Fibroblast of mammary gland (primary cell): ENCODE measurements at places on chromosomes 3 and 15.
A peak's percentile ranks its signal among the peaks of the same experiment; 100 is the strongest.

DNA sequence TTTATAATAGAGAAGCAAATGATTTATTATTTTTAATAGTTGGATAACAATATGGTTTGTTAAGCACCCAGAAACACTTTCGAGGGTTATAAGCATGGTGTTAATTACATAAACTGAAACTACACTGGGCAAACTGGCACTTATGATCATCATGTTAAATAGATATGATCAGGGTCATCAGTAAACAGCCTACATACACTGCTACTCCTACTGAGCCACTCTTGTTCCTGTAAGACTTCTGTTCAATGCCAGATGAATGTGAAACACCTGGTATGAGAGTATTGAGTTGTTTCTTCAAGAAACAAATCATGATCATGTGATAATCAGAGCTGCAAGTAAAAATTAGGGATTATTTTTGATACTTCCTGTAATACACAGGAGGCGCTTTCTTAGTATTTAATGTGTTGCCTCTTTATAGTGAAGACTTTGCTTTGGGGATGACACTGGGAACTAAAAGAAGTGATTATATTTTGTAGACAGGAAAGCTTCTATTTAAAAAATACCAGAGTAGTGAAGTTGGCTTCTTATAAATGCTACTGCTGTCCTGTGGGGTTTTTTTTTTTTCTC lies 32.3 kb upstream of the UTS2B start:
- no peak for DNase-seq

GRCh38 chr3:159634483-159634882 lies 354.2 kb upstream of the IL12A start:
- DNase-seq = peak; percentile 25

DNA sequence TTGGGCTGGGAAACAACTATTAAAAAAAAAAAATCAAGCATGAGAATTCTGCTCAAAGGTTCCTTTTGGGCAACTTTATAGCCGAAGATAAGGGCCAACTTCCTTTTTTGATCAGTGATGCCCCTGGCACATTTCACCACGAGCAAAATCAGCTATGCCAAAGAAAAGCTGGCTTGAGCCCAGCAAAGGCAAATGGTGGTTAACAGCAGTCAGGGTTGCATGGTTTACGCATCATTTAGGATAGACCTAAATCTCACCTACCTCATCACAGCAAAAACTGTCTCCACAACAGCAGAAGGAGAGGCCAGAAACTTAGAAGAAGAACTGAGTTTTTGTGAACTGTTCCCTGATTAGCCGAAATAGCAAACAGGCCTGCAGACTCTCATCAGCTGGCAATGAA lies 220.1 kb upstream of the CDIN1 start:
- no peak for DNase-seq

GRCh38 chr3:101940521-101941317 lies 91.4 kb downstream of the NFKBIZ start:
- peak; percentile 96 for DNase-seq

DNA sequence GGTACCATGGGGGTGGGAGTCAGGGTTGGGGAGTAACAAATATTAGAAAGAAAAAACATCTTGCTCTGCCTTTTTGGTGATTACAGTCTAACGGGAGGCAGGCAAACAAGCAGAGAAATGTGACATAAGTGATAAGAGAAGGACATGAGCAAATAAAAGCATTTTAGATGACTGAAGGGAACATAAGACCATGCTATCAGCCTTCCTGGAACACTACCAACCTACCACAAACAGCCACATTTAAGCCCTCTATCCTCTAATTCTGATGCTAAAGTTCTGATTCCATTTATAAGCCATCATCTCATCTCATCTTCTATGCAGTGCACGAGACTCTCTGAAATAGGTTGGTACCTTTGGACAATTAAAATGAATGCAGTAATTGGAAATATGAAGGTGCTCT lies 243.4 kb upstream of the P2RY1 start:
- DNase-seq = no peak

DNA sequence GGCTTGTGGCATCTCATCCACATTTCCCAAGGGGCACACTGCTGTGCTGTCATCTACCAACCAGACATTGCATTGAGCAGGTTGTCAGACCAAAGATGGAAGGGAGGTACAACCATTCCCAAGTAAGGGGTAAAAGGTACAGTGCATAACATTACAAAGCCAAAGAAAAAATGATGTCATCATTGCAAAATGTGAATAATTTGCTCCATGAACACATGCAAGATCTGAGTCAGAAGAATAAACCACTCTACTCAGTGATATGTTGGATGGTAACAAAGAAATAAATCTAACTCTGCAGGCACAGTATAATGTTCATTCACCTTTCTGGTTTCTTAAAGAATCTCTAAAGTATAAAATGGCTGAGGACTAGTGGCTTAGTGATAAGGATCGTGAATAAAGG lies 202.7 kb downstream of the MAGI1 start:
- peak; percentile 63 for DNase-seq

- DNase-seq = no peak
Observed at GRCh38 chr15:95503640-95504225, 826.8 kb upstream of the NR2F2 start.

GRCh38 chr15:89905846-89906378 lies 6.8 kb downstream of the ARPIN start:
- DNase-seq = no peak

DNA sequence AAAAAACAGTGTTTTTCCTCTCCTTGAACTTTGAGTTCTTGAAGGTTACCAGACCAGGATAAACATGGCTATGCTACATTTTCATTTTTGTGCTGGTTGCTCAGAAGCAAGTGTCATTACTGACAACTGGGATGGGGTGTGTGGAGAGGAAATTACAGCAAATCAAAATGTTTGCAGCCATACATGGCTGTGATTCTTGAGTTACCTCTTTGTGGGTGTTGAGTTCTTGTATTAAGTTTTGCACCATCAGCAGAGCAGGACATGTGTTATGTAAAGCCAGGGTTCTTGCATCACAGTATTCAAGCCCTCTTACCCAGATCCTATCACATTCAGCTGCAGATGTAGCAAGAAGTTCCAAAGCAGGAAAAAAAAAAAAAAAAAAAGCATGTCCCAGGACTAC lies 53.9 kb upstream of the ATOSA start:
- peak; percentile 73 for DNase-seq

- no peak for DNase-seq
Observed at GRCh38 chr15:69849232-69849610, 248.5 kb downstream of the TLE3 start.

GRCh38 chr3:101936419-101937356 lies 87.4 kb downstream of the NFKBIZ start:
- peak; percentile 92 for DNase-seq

GRCh38 chr3:17581421-17582080 lies 160.9 kb downstream of the TBC1D5 start:
- peak; percentile 66 for DNase-seq

DNA sequence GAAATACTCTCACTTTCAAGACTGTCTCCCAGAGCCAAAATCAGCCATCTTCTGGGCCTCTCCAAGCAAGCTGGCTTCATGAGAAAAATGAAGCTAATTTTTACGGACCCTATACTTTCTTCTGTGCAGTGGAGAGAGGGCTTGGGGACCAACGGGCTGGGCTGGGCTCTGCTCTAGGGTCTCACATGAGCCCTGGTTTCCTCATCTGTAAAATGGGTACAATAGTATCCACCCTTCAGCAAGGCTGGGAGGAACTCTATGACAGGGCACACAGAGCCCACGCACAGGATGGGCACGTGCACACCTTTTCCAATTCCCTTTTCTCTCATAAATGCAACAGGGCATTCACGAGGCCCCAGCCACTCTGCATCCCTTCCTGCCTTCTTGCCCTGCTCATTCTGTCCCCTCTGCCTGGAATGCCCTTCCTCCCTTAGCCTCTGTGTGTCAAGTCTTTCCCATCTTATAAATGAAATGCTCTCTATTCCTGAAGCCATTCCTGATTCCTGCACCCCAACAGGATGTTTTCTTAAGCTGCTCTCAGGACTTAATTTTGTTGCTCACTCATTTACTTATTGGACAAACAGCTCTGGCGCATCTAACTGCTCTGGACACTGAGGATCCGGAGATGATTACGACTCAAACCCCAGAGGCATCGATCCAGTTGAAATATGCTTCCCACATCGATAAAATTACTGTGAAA lies 32.9 kb upstream of the SEC13 start:
- DNase-seq = peak; percentile 18

DNA sequence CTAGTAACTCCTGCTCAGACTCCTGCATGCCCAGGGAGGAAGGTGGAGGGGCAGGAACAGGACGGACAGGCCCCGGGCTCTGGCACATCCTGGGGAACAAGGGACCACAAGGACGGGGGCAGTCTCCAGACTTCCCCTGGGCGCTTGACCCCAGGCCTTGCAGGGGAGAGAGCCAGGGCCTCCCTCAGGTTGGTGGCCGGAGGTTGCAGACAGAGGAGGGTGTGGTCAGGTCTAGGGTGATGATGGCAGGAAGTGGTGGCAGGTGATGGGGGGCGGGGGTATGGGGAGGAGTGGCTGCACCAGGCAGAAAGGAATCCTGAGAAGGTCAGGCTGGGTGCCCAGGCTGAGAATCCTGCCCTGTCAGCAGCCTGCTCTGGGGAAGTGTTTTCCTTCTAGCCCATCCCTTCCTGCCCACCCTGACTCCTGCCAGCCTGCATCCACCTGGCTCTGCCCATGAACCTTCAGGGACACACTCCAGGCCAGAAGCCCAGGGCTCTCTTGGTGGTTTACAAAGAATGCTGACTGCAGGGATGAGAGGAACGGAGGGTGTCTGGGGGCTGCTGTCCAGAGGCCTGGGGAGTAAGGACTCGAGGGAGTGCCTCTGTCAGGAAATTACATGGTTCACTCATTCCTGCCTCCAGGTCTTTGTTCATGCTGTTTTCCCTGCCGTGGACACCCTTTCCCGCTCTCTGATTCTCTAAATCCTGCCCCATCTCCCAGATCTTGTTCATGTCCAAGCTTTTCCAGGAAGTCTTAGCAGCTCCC lies 15.8 kb downstream of the LOXL1 start:
- no peak for DNase-seq

GRCh38 chr3:54791501-54792156 lies 136.2 kb downstream of the LRTM1 start:
- no peak for DNase-seq

GRCh38 chr3:132395126-132395525 lies 22.2 kb upstream of the DNAJC13 start:
- DNase-seq = no peak

DNA sequence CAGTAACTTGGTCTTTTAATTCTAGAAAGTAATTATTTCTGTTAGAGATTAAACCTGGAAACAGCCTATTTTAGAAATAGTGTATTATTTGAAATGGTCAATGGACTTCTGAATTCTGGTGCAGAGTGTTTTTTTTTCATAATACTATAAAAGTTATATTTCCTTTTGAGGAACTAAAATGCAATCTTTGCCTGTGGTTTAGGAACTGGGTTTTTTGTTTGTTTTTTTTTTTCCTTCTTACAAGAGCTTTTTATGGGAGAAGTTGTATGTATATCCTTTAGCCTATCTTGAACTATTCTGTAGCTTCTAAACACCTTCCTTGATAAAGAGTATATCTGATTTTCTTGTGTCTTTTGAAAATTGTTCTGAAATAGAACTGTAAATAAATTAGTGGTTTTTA lies 88.3 kb downstream of the ARIH1 start:
- no peak for DNase-seq

DNA sequence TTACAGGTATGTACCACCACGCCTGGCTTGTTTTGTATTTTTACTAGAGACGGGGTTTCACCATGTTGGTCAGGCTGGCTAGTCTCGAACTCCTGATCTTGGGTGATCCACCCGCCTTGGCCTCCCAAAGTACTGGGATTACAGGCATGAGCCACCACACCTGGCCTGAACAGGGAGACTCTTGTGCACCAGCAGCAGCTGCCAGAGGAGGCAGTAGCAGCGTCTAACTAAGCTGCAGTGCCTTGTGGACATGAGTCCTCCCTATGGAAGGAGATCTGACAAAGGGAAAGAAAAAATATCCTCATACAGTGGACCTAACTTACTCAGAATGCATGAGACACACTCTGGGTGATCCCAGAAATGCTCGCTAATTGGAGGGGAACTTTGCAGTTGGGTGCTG lies 36.8 kb upstream of the NEO1 start:
- no peak for DNase-seq

GRCh38 chr3:157063469-157063868 lies 96.5 kb downstream of the CCNL1 start:
- DNase-seq = no peak

- no peak for DNase-seq
Observed at GRCh38 chr3:177694951-177695350, 497.7 kb upstream of the TBL1XR1 start.

- DNase-seq = no peak
Observed at GRCh38 chr3:31345581-31345980, 187.1 kb upstream of the STT3B start.

- DNase-seq = no peak
Observed at GRCh38 chr15:60568914-60569391, 90.0 kb upstream of the ICE2 start.

- DNase-seq = no peak
Observed at GRCh38 chr15:77573802-77574201, 58.9 kb downstream of the LINGO1 start.

DNA sequence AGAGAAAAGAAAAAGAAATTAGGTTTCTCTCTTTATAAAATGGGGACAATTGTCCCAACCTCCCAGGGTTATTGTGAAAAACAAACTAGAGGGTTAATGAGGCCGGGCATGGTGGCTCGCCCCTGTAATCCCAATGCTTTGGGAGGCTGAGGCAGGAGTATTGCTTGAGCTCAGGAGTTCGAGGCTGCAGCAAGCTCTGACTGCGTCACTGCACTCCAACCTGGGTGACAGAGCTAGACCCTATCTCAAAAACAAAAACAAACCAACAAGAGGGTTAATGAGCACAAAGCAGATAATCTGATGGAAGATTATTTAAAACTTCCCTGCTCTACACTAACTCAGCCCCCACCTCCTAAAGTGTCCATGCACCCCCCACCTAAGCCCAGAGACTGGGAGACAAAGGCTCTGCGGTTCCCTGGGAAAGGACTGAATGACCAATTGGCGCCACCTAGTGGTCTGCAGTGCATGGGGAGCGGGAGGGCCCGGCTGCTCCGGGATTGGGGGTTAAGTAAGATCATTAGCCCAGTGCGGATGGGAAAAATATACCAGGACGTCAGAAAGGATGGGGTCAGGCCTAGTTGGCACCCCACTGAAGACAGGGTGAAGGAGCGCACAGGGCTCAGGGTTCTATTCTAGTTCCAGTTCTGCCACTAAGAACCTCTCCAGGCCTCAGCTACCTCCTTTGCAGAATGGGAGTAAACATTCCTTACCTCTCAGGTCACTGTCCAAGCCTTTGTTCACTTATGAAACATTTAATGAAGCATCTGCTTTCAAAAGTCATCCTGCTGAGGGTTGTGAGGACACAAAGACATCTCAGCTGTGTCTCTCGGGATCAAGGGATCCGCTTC lies 15.6 kb downstream of the PIF1 start:
- peak; percentile 70 for DNase-seq
